BE2C (cell line): ENCODE measurements at places on chromosomes 3 and 15.
A peak's percentile ranks its signal among the peaks of the same experiment; 100 is the strongest.

DNA sequence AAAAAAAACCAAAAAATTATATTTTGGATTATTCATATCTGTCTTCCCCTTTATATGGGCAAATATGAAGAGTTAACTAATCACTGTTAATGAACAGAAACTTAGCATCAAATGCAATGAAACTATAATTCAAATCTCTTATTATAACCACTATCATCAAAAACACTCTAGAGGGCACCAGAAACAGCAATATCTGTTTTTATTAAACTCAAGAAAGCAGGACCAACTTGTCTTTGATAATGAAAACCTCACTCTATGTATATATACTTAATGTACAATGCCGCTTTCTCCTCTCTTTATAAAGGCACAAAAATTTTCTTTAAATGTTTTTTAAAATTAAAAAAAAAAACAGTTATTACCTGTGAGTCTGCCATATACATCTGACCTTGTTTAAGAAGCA, 92.7 kb downstream of the UACA start:
- no peak for DNase-seq

DNA sequence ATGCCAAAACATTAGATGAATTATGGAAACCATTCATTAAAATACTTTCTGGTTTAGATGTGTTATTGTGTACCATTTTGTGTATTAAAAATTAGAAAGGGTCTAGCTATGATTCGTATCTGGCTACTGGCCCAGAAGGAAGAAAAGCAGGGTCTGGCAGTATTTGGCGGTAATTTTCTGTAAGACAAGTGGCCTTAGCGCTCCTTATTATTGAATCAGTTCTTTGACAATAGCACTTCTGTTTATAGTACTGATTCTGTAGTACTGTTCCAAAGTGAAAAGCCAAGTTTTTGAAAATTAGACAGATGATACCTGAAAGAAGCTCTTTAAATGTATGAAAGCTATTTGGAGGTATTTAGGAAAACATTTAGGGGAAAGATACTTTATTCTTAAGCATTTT, 10.2 kb downstream of the GLCE start:
- peak; percentile 23 for DNase-seq

GRCh38 chr15:69491038-69491505, 38.5 kb downstream of the RPLP1 start:
- no peak for DNase-seq

- DNase-seq, result no peak
These were observed 17.2 kb downstream of the ATRIP start for GRCh38 chr3:48463703-48464102.

GRCh38 chr3:88703501-88704059, 403.8 kb upstream of the EPHA3 start:
- no peak for DNase-seq

- DNase-seq, result no peak
These were observed 35.2 kb downstream of the GLB1 start for GRCh38 chr3:33061782-33062181.

- DNase-seq, result no peak
These were observed 7.1 kb downstream of the KCNH8 start for GRCh38 chr3:19155375-19155774.

DNA sequence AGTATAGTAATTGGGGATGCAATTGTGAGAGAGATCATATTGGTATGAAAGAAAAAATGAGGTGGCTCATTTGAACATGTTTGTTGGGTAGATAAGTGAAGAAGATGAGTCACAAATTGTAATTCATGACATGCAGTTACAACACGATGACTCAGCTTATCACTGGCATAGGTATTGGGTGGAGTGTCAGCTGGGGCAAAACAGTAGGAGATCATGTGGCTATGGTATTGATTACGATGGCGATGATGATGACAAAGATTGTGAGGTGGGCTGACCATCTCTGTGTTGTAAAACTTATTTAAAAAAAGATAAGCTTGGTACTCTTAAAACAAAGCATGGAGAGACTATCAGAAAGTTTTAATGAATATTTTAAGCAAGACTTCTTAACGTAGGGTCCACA, 11.6 kb upstream of the DPH6 start:
- DNase-seq, result no peak

DNA sequence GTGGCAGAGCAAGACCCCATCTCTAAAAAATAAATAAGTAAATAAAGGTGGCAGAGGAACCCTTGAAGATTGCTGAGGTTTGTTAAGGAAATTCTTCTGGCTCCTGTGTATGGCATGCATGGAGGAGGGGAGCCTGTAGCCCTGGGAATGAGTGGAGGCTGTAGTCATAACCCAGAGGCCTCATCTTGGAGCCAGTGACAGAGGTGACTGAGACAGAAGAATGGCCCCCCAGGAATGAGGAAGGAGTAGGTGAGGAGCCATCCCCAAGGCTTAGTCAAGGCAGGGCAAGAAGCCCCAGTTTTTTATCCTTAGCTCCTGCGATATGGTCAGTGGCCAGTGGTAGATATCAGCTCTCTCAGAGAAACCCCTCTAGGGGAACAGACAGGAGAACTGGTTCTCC, 46.5 kb downstream of the BSN start:
- no peak for DNase-seq

- DNase-seq, result no peak
These were observed 71.0 kb upstream of the ZNF280D start for GRCh38 chr15:56804279-56804678.

- DNase-seq, result no peak
These were observed 40.8 kb upstream of the LRTM1 start for GRCh38 chr3:54968546-54969172.
